ENCODE measurements at places on chromosomes 3 and 15.

DNA sequence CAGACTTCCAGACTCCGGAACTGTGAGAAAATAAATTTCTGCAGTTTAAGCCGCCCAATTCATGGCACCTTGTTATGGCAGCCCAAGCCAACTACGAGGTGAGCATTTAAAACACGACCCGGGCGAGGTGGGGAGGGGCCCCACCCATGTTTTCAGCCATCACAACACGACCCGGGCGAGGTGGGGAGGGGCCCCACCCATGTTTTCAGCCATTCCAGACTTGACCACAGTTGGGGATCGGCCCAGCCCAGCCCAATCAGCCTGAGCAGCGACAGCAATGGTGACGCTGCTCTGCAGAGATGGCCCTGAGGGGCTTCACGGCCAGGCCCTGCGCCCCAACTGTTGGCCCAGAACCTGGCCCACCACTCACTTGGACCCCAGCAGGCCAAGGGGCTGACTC, 93.1 kb downstream of the ATP10A start:
- H3K36me3 ChIP-seq, result peaks cover 11% of the 10 kb centered on the region
- H3K27me3 ChIP-seq, result no peaks in the 10 kb centered on the region
- peaks cover 2% of the 10 kb centered on the region for H3K4me1 ChIP-seq
- H3K4me3 ChIP-seq, result no peak overlapping the region
- no peak for DNase-seq

- no peak for DNase-seq
- no peaks in the 10 kb centered on the region for H3K27me3 ChIP-seq
- no peaks in the 10 kb centered on the region for H3K4me1 ChIP-seq
- peak overlapping the region; percentile 17 for H3K4me3 ChIP-seq
- H3K27ac ChIP-seq, result peak overlapping the region; percentile 59
These were observed 19.2 kb downstream of the P3H2 start for GRCh38 chr3:190101320-190102011.

DNA sequence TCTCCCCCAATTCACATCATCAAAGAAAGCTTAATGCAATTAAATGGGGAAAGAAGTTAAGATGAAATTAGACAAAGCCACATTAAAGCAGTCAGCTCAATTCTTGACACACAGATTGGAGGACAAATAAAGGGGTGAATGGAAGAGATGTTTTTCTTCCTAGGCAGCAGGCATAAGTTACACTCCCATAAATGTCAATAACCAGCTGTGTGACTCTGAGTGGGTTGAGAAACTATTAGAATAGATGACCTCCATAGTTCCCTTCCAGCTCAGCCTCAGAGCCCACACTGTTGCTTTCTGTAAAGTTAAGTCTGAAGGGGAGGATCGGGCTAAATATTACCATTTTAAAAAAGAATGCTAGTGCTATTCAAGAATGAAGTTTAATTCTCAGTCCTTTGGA, 71.0 kb downstream of the THBS1 start:
- no peaks in the 10 kb centered on the region for H3K36me3 ChIP-seq
- H3K4me1 ChIP-seq, result no peaks in the 10 kb centered on the region
- H3K4me3 ChIP-seq, result no peak overlapping the region
- DNase-seq, result no peak

GRCh38 chr3:141575879-141576743, 89.3 kb downstream of the RASA2 start:
- H3K36me3 ChIP-seq, result peaks cover 7% of the 10 kb centered on the region
- H3K4me3 ChIP-seq, result no peak overlapping the region
- no peak overlapping the region for H3K27ac ChIP-seq
- no peaks in the 10 kb centered on the region for H3K27me3 ChIP-seq

DNA sequence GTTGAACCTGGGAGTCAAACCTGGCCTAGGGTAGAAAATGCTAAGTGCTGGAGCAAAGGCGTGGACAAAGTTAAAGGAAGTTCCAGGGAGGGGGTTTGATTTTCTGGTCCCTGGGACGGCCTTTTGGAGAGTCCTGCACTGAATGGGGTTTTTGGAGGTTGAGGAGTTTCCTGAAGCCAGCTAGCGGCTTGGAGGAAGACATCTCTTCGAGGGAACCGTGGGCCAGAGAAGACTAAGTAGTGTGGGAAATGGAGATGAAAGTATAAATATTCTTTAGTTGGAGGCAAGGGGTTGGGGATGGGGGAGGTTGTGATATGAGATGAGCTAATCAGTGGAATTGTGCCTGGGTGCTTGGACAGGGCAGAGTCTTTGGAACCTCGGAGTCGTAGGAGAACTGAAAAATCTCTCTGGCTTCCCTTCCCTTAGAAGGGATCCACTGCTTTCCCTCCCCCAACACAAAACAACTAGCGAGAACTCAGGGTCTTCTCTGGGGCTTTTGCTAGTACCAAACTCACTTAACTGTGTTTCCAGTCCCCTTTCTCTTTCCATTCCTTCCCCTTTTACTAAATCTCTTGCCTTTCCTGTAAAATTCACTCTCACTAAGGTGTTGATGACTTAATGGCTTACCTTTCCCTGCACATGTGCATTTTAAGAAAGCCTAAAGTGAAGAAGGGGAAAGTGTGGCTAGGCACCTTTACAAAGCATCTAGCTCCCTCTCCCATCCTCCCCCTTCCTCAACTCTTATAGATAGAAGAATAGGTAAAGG, 1.0 kb downstream of the LPP start:
- no peak for DNase-seq
- H3K36me3 ChIP-seq, result no peaks in the 10 kb centered on the region
- peak overlapping the region; percentile 89 for H3K4me3 ChIP-seq
- H3K4me1 ChIP-seq, result peaks cover 38% of the 10 kb centered on the region
- no peaks in the 10 kb centered on the region for H3K27me3 ChIP-seq

- no peak for DNase-seq
- H3K36me3 ChIP-seq, result peaks cover 36% of the 10 kb centered on the region
- no peaks in the 10 kb centered on the region for H3K27me3 ChIP-seq
- no peaks in the 10 kb centered on the region for H3K4me1 ChIP-seq
These were observed 26.3 kb downstream of the KCNMB3 start for GRCh38 chr3:179224584-179224983.

- no peak overlapping the region for H3K4me3 ChIP-seq
- H3K4me1 ChIP-seq, result no peaks in the 10 kb centered on the region
- H3K27me3 ChIP-seq, result no peaks in the 10 kb centered on the region
- no peak for DNase-seq
- H3K36me3 ChIP-seq, result no peaks in the 10 kb centered on the region
These were observed 165.8 kb downstream of the GOLIM4 start for GRCh38 chr3:167929968-167930367.

DNA sequence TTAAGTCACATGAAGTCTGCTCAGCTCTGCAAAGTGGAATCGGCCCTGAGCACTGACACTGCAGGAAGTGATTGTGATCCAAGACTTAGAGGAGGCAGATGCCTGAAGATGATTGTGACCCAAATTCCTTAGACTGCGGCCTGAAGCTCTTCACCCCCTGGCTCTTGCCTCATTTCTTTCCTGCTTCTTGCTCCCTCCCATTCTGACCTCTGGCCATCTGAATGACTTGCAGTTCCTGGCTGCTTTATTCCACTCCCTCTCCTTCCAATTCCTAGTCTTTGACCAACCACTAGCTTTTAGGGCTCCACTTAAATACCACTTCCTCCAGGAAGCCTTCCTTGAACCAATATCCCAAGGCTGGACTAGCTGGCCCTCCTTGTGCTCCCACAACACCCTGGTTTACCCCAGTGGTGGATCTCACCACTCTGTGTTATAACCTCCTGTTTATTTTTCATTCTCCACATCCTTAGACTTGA, 9.9 kb upstream of the EPB42 start:
- no peaks in the 10 kb centered on the region for H3K4me1 ChIP-seq
- no peak for DNase-seq
- H3K27me3 ChIP-seq, result no peaks in the 10 kb centered on the region

- DNase-seq, result no peak
- no peaks in the 10 kb centered on the region for H3K36me3 ChIP-seq
- H3K27ac ChIP-seq, result no peak overlapping the region
- H3K4me3 ChIP-seq, result peak overlapping the region; percentile 65
- no peaks in the 10 kb centered on the region for H3K4me1 ChIP-seq
- H3K27me3 ChIP-seq, result no peaks in the 10 kb centered on the region
These were observed 35.1 kb downstream of the CMTM6 start for GRCh38 chr3:32467333-32468070.

- H3K4me1 ChIP-seq, result no peaks in the 10 kb centered on the region
- no peak overlapping the region for H3K27ac ChIP-seq
- DNase-seq, result no peak
These were observed 201.9 kb downstream of the WNT5A start for GRCh38 chr3:55285156-55285555.

- no peak for DNase-seq
- no peaks in the 10 kb centered on the region for H3K27me3 ChIP-seq
- H3K36me3 ChIP-seq, result no peaks in the 10 kb centered on the region
- H3K4me1 ChIP-seq, result peaks cover 2% of the 10 kb centered on the region
- no peak overlapping the region for H3K27ac ChIP-seq
- no peak overlapping the region for H3K4me3 ChIP-seq
These were observed 172.8 kb downstream of the OSBPL10 start for GRCh38 chr3:31808143-31808720.

- H3K4me3 ChIP-seq, result no peak overlapping the region
- H3K27me3 ChIP-seq, result no peaks in the 10 kb centered on the region
- DNase-seq, result no peak
- H3K4me1 ChIP-seq, result no peaks in the 10 kb centered on the region
- no peaks in the 10 kb centered on the region for H3K36me3 ChIP-seq
- H3K27ac ChIP-seq, result no peak overlapping the region
These were observed 36.0 kb upstream of the SKIL start for GRCh38 chr3:170321321-170322034.

DNA sequence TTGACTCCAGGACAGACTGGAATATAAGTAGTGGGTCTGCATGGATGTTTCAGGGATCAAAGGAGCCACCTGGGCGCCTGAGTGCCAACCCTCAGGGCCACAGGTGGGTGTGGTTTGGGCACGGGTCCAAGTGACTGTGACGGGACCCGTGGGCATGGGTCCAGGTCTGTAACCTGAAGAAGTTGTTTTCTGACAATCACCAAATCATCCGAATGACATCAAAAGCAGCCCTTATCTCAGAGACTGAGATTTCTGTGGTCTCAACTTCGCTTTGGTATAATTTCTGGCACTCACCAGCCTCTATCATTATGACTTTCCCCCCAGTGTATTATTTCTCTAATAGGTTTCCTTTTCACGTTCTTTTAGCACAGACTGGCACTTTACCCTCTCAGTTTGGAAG, 24.4 kb downstream of the RLBP1 start:
- no peaks in the 10 kb centered on the region for H3K4me1 ChIP-seq
- H3K27me3 ChIP-seq, result no peaks in the 10 kb centered on the region
- no peak for DNase-seq
- H3K27ac ChIP-seq, result peak overlapping the region; percentile 75
- H3K4me3 ChIP-seq, result no peak overlapping the region
- peaks cover 50% of the 10 kb centered on the region for H3K36me3 ChIP-seq

DNA sequence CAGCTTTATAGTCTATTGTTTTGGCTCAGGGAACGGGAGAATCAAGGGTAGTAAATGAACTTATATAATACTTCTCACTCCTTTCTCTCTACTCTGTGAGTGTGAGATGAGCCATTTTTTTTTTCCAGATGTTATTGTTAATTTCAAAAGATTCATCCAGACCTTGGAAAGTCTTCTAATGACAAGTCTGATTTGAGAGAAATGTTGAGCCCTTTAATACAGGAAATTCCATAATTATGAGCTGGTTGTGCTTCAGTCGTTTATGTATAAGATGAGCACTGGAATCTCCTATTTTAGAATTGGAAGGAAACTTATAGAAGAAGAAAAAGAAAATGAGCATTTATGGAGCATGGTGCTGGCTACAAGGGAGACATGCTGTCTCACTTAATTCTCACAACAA, 92.0 kb downstream of the FBN1 start:
- no peaks in the 10 kb centered on the region for H3K36me3 ChIP-seq
- DNase-seq, result no peak
- H3K27ac ChIP-seq, result no peak overlapping the region
- H3K4me1 ChIP-seq, result no peaks in the 10 kb centered on the region
- no peaks in the 10 kb centered on the region for H3K27me3 ChIP-seq
- H3K4me3 ChIP-seq, result no peak overlapping the region

GRCh38 chr3:154227531-154227930, 96.8 kb downstream of the DHX36 start:
- no peaks in the 10 kb centered on the region for H3K27me3 ChIP-seq
- H3K27ac ChIP-seq, result no peak overlapping the region
- no peak for DNase-seq
- H3K4me1 ChIP-seq, result no peaks in the 10 kb centered on the region

GRCh38 chr3:45904931-45905330, 18.6 kb downstream of the CCR9 start:
- H3K27me3 ChIP-seq, result no peaks in the 10 kb centered on the region
- H3K4me3 ChIP-seq, result no peak overlapping the region
- no peak for DNase-seq
- no peaks in the 10 kb centered on the region for H3K36me3 ChIP-seq
- no peak overlapping the region for H3K27ac ChIP-seq
- H3K4me1 ChIP-seq, result no peaks in the 10 kb centered on the region

DNA sequence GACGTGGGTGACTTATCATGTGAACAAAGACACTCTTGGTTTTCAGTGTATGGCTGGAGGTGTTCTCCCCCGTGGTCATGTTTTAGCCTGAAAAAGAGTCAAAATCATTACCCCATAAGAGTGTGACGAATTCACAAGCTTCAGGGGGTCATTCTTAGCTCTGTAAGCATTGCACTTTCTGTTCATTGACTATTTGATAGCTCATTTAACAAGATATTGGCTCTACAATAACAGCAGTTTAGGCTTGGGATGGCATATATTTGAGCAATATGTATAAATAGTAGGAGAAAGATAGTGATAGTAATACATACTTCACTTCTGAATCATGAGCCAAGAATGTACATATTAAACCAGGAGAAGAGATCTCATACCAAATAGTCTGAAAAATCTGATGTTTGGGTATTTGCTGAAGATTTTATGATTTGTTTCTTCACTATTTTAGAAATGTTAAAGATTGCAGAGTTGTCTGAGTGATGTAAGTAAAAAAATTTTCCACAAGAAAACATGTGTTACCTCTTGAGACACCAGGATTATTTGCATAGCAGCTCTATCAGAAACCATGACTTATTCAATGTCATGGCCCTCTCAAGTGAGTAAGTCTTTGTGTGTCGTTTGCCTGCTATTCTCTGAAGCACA, 996.0 kb downstream of the OTOL1 start:
- H3K4me1 ChIP-seq, result no peaks in the 10 kb centered on the region
- H3K27me3 ChIP-seq, result no peaks in the 10 kb centered on the region
- no peak overlapping the region for H3K4me3 ChIP-seq
- DNase-seq, result no peak

GRCh38 chr3:115022835-115023398, 124.2 kb downstream of the ZBTB20 start:
- H3K36me3 ChIP-seq, result no peaks in the 10 kb centered on the region
- DNase-seq, result no peak
